ENCODE measurements at places on chromosomes 3 and 15.

DNA sequence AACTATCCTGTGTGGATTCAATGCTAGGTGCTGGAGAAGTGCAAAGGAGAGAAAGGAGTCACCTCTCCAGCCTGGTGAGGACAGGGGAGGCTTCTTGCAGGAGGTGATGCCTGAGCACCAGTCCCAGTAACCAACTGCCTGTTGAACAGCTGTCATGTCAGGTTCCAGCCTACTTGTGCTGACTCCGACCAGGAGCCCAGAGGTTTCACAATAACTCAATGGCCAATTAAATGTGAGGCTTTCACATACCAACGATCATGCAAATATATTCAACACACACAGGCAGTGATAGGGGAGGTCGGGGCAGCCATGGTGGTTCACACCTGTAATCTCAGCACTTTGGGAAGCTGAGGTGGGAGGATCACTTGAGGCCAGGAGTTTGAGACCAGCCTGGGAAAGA is 7.7 kb downstream of the SORD start:
- no peak for DNase-seq

DNA sequence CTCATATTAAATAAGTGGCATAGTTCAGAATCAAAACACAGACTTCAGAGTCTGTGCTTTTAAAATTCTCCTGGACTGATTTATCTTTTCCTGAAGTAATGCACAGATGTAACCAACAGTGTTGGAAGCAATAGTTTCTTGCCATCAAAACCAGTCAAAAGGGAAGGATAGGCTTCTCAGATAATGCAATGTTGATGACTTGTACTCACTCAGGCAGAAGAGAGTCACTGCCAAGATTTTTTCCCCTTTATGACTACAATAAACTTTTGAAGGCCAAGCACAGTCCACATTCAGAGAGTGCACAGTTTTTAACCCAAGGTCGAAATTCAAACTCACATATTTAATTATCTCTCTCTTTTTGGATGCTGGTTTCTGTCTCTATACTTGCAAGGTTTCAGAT is 305.0 kb upstream of the SGO1 start:
- no peak for DNase-seq

GRCh38 chr3:153373606-153374005 is 211.6 kb downstream of the RAP2B start:
- no peak for DNase-seq

DNA sequence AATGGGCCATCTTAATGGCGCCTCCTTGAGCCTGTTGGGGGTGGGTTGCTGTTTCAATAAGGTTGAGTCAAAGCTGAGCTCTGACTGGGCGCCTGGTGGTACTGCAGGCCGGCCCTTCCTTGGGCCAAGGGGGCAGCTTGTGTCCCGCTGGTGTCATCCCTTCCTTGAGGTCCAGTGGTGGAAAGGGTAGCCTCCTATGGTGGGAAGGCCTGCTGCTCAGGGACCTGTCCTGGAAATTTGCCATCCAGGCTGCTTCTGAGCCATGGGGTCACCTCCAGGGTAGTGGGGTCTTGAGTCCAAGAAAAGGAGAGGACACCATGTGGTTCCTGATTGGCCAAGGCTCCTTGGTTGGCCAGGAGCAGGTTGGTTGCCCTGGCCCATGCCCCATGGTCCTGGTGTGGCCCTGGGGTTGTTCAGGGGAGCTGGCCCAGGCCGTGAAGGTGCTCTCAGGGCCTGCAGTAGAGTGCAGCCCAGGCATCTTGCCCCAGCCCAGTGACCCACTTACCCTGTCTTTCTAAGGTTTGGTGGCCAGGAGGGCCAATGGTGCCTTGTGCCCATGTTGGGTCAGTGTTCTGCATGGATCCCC is 188.7 kb downstream of the UBE3A start:
- DNase-seq, result no peak

GRCh38 chr15:51338496-51338895 is at the start of gene CYP19A1:
CYP19A1 (minus strand) TSS chr15:51338596; CDS start chr15:51242912, 95,684 bp downstream.
- no peak for DNase-seq

All from activated naive CD4-positive, alpha-beta T cell treated with Interleukin-2 at 50 U/mL for 16 hours (primary cell).